ENCODE measurements at places on chromosomes 5 and 9.

GRCh38 chr9:110975278-110975677 lies 63.0 kb downstream of the LPAR1 start:
- DNase-seq = no peak

- no peak for DNase-seq
Measured at GRCh38 chr5:115723220-115723619, 93.2 kb downstream of the CDO1 start.

GRCh38 chr9:88433583-88434255 lies 45.5 kb downstream of the SPIN1 start:
- DNase-seq = no peak

- no peak for DNase-seq
Measured at GRCh38 chr5:59198365-59198764, 615.5 kb downstream of the RAB3C start.

GRCh38 chr9:137881591-137882505 lies 4.3 kb downstream of the CACNA1B start:
- DNase-seq = no peak

GRCh38 chr5:157874861-157875260 lies 15.9 kb upstream of the CLINT1 start:
- no peak for DNase-seq

GRCh38 chr9:18190671-18191374 lies 283.1 kb upstream of the ADAMTSL1 start:
- no peak for DNase-seq

- DNase-seq = no peak
Measured at GRCh38 chr9:8733131-8733954, 933.8 kb upstream of the DMAC1 start.

GRCh38 chr5:32057187-32058096 lies 116.7 kb downstream of the GOLPH3 start:
- DNase-seq = no peak

GRCh38 chr5:144236499-144236898 lies 65.8 kb downstream of the KCTD16 start:
- DNase-seq = no peak

DNA sequence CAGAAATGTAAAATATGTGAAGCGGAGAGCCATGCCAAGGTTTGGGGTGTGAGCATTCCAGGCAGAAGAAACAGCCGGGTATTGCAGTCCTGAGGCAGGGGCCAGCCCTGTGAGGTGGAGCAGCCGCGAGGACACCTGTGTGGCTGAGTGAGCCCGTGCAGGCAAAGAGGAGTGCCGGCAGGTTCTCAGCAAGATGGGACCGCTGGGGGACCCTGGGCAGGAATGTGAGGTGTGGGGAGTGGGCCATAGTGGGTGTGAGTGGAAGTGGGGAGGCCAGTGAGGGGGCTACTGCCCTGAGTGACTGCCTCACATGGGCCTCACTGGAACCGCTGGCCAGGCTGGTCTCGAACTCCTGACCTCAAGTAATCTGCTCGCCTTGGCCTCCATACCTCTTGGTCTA lies 8.1 kb upstream of the PRR7 start:
- DNase-seq = no peak

DNA sequence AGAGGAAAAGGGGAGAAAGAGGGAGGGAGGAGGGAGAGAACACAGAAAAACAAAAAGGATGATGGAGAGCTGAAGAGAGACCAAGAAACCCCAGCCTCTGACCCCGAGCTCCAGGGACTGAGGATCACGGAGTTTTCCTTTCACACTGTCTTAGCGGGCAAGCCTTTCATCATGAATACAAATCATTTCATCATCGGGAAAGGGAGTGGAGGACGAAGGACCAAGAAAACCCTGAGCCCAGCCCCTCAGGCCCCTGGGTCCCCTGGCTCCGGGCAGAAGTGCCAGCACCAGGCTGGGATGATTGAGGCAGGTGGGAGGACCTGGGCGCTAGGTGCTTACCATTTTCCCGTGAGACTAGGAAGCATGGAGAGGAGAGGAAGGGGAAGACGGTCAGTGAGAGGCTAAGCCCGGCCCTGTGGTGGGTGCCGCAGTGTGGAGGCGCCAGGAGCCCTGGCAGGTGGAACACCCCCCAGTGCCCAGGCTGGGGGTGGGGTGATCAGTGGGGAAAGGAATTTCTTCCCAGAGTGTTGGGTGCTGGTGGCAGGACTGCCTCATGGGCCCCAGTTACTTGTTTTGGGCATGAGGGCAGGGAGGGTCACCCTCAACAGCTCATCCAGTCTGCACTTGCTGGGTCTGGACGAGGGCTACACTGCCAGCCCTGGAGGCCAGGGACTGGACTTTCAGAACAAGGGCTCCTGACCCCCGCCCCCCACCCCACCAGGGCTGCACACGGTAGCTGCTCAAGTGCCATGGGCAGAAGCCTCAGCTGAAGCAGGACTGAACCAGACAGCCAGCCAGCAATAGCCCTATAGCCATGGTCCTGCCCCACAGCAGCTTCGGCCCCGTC lies 49.0 kb upstream of the SARDH start:
- no peak for DNase-seq

DNA sequence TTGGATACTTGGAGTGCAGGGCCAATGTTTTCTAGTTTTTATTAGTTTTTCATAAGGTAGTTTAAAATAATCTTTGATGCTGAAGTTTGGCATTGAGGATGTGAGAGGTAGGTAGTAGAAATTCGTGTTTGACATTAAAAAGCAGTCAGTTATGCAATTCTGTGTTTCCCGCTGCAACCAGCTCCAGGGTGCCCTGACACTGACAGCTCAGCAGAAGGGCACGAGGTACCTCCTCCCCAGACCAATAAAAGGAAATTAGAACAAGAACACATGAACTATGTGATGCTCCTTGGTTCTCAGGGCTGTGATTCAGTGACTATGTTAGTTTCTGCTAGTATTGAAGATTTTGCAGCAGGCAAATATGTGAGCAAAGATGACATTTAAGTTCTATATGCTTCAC lies 40.2 kb downstream of the NSUN2 start:
- DNase-seq = peak; percentile 5

DNA sequence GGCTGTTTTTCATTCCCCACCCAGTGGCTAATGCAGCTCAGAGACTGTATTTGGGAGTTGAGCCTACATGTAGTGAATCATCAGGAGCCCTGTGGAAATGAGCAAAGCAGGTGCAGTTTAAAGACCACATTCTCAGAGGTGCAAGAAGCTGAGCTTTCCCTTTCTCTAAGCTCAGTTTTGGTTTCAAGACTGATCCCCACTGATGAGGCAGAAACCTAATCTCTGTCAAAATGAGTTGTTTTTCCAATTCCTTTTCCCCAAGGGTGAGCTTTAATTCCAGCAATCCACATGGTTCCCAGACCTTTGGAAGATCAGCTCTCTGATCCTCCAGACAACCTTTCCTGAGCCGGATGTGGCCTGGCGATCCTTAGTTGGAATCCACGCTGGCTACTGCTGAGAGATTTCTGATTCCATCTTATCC lies 420.5 kb downstream of the EBF1 start:
- DNase-seq = no peak

GRCh38 chr5:157766902-157767301 lies 23.4 kb downstream of the LSM11 start:
- DNase-seq = no peak

GRCh38 chr9:136902259-136902821 lies 16.0 kb downstream of the TRAF2 start:
- no peak for DNase-seq

DNA sequence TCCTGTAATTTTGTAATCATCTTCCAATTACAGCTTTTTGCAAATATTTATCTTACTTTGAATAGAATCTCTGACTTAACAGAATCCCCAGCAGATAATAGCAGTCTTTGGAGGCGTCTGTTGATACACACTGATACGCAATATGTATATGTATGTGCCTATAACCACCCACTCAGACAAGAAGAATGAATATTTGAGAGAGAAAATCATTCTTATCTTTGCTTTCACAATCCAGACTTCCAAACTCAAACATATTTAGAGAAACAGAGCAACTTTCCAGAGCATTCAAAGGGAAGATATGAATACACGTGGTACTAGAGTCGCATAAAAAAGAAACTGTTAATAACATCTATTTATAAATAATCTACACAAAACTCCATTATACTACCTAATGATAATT lies 6.1 kb downstream of the RORB start:
- no peak for DNase-seq

GRCh38 chr9:81685763-81686613 lies 3.4 kb downstream of the TLE1 start:
- DNase-seq = no peak

DNA sequence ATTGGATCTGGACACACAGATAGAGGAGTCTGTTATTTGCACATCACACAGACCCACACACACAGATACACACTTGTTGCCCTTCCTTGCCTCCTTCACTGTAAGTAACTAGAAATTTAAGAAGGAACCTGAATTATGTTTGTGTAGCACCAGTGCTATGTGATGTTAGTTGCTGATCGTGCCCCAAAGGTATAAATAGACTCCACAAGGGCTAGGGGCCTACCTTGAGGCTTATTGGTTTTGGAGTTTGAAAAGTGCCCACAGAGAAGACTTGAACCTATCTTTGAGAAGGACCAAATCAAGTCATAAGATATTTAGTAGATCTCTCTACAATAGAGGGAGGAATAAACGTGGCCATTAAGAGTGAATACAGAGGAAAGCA lies 8.8 kb upstream of the TGFBI start:
- no peak for DNase-seq

GRCh38 chr5:6115852-6116251 lies 262.5 kb downstream of the MED10 start:
- no peak for DNase-seq

DNA sequence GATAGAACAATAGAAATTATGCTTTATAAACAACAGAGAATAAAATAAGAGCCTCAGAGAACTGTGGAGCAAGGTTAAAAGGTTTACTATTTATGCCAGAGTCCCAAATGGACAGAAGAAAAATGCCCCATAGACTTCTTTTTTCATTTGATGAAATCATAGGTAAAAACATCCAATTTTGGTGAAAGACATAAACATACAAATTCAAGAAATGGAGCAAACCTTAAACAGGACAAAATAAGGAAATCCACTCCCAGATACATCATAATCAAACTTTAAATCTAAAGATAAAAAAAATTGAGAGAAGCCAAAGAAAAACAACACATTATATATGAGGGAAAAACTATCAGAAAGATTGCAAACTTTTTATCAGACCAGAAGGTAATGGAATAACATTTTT lies 182.8 kb downstream of the GADD45G start:
- DNase-seq = no peak

GRCh38 chr5:41906151-41906550 lies 2.0 kb downstream of the RIMOC1 start:
- DNase-seq = no peak

DNA sequence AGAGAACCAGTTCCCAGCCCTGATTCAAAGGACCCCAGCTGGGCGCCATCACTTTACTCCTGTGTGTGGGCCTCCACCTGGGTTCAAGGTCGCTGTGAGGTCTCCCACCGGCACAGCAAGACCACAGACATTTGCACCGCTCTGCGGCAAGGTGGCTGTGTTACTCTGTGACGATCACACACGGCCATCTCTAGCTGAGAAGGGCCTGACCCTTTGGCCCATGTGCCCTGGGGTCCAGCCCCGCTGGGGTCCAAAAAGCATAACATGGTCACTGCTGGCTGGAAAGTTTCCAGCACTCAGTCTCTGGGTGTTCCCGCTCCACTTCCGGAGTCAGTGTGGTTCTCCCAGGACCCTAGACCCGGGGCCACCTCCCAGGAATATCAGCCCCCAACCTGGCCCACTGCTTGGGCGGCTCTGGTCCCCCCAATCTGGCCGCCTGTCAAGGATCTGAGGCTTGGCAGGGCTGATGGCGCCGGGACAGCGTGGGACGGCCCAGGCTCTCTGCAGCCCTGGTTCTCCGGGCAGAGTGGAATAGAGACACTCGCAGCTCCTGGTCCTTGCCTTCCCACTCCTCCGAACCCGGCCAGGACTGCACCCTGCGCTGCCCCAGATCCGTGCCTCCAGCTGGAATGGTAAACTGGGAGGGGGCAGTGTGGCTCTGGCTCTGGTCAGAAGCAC lies 3.9 kb upstream of the LMX1B start:
- DNase-seq = no peak

DNA sequence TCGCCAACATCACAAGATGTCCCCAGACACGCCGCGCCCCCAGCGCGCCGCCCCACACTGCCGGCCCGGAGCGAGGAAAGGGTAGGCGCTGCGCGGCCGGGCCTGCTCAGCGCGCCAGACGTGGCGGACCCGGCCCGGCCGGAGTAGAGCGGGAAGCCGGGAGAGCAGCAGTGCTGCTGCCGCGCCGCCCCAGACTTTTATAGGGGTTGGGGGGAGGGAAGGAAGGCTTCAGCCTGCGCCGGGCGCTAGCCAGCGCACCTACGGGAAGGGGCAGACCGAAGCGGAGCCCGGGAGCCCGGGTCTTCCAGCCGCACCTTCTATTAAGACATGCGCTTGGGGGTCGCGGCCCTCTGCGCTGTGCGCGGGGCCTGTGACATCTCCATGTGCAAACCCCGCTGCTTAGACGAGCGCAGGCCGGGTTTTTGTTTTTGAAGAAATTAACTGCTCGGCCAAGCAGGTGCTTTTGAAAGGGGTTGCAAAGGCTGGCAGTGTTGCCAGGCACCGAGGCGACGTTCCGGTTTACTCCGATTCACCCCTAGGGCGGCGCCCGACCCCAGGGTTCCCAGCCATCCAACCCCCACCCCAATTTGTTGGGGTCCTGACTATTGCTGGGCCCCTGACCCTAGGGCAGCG lies 353 bp upstream of the PAX5 start:
- DNase-seq = no peak

GRCh38 chr5:172595596-172596455 lies 45.2 kb upstream of the NEURL1B start:
- no peak for DNase-seq

DNA sequence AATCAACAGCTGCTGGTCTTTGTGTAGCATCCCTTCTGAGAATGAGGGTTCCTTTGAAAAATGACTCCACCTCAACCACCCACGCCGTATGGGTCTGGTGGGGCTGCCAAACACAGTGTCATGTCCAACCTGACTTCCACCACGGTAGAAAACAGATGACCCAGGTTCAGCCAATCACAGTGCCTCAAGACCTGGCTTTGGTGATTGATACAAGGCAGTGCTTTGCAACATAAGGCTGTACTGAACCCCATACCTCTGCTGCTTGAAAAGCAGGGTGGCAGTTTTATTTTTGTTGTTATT lies 11.5 kb upstream of the TGFBR1 start:
- no peak for DNase-seq

DNA sequence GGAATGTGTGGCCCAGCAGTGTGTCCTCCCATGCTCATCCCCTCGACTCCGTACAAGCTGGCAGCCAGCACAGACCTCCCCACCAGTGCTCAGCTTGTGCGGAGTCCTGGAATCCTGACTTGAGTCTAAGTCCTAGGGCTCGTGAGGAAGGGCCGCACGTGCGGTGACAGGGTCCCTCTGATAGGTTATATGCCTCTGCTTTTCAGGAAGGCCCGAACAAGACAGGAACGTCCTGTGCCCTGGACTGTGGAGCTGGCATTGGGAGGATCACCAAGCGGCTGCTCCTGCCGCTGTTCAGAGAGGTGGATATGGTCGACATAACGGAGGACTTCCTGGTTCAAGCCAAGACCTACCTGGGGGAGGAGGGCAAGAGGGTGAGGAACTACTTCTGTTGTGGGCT lies 7.9 kb downstream of the NTMT1 start:
- no peak for DNase-seq

GRCh38 chr9:93148721-93149120 lies 14.7 kb upstream of the NINJ1 start:
- DNase-seq = no peak
